HuH-7 (cell line): ENCODE measurements at places on chromosomes 12 and 14.

DNA sequence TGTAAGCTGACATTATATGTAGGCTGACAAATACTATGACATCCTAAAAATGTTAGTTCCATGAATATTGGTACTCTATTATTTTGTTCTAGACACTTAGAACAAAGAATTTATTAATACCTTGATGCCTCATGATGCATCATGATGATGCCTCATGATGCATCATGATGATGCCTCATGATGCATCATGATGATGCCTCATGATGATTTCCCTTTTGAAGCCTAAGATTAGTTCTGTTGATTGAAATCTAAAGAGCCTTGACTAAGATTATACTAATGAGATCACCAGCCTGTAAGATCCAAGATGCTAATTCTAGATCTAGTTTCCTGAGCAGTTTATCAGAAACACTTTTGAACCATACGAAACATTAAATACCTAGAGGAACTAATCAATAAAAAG, 4.6 kb upstream of the CEP128 start:
- DNase-seq = no peak

DNA sequence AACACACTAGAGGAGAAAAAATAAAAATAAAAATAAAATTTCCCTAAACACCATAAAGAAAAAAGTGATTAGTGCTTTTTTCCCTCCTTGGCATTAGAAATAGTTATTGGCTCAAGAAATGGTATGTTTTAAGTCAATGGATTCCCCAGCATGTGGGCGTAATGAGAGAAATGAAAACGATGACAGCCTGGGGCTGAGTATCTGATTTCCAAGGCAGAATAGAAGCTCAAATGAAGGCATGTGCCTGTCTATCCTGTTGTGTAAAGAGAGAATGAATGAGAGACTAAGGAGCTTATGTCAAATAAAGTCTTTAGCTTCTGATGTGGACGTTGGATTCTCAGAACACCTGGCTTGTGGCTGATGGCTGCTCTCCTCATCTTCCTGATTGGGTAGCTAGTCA, 1408.4 kb upstream of the TMEM132C start:
- DNase-seq = no peak

- no peak for DNase-seq
Observed at GRCh38 chr12:104568935-104569334, 112.2 kb downstream of the CHST11 start.

DNA sequence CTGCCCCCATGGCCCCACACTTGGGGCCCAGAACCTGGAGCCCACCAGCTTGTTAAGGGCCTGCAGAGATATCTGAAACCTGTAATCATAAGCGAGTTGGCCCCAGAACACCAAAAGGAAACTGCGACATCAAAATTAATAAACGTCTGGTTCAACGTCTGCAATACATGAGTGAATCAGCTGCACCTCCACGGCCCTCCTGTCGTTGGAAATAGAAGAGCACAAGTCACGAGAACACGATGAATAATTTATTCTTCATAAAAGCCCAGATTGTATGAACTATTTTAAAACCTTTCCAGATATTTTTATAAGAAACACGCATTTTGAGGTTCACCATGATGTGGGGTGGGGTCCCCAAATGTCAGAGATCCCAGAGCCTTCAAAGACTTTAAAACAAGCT, 9.7 kb upstream of the CMKLR1 start:
- DNase-seq = no peak

DNA sequence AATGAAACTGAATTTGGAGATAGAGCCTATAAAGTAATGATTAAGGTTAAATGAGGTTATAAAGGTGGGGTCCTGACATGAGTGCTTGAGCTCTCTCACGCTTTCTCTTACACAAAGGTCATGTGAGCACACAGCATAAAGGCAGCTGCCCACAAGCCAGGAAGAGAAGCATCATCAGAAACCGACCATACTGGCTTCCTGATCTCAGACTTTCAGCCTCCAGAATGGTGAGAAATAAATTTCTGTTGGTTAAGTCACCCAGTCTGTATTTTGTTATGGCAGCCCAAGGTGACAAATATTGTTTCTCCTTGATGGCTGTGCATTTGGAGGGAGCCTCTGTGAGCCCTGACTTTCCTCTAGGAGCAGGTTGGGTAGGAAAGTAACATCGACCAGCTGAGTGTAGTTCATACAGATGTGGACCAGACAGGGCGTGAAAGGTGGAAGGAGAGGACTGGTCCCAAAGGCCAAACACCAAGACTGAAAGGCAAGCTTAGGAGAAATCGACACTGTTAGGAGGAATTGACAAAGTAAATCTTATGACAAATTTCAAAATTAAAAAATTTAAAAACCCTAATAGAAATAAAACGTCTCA, 97.6 kb upstream of the SLC38A2 start:
- DNase-seq = no peak

DNA sequence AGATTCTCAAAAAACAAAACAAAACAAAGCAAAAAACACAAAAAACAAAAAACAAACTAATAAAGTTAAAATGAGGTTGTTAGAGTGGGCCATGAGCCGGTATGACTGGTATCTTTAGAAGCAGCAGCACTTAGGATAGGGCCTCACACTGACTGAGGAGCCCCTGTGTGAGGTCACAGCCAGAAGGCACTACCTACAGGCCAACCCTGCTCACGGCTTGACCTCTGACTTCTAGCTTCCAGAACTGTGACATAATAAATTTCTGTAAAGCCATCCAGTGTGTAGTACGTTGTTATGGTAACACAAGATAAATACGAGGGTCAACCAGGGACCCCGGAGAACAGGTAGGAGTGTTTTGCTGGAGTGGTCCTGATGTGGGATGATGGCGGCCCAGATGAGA, 629.6 kb downstream of the VRK1 start:
- DNase-seq = no peak

DNA sequence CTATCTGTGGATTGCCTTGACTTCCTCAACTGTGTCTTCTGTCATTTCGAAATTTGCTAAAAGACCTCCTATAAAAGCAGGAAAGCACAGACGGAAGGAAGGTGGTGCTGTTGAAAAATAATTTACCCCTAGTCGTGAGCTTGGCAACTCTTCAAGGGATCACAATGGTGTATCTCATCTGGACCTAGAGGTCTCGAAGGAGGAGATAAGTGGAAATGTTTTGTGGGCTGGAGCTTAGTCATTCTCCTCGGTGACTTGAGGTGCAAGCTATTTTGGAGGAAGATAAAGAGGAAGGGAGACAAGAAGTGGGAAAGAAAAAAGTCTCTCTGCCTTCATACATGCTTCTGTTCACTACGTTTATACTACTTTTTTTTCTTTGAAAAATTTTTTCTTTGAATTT, 89.9 kb downstream of the FLRT2 start:
- DNase-seq = no peak

- no peak for DNase-seq
Observed at GRCh38 chr12:47604221-47604873, 101.5 kb downstream of the RPAP3 start.

DNA sequence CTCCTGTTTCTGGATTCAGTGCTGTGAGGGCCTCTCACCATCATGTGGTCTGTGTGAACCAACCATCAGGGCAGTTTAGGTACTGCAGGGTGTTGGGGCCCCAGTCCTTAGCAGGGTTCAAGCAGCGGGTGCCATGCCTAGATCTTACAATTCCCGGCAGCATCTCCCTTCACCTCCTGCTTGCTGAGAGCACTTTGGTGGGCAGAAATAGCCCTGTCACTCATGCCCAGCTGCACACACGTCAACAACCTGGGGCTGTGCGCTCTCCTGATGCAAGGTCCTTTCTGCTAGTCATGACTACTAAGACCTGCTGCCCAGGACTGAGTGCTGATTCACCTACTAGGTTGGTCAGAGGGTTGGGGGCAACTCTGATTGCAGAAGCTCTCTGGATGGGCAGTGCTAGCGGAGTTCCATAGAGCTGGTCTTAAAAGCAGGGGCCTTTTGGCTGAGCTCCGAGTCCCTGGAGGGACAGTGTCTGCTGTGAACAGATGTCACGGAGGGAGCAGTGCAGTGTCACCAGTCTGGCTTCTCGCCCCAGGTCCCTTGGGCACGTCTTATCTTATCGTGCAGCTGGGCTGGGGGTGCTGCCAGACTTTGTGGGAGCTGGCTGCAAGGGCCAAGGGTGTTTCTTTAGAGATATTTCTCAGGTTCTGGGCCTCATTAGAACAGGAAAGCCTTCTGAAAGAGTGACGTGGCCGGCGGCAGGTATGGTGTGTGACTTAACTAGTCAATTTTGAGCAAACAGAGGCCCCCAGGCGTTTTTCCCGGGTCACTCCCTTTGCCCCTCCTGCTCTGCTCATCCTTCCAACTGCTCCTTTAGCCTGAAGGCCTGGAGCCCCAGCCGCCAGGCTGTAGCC, 71.8 kb downstream of the NINJ2 start:
- no peak for DNase-seq

- no peak for DNase-seq
Observed at GRCh38 chr14:104548802-104549535, 30.6 kb upstream of the C14orf180 start.

DNA sequence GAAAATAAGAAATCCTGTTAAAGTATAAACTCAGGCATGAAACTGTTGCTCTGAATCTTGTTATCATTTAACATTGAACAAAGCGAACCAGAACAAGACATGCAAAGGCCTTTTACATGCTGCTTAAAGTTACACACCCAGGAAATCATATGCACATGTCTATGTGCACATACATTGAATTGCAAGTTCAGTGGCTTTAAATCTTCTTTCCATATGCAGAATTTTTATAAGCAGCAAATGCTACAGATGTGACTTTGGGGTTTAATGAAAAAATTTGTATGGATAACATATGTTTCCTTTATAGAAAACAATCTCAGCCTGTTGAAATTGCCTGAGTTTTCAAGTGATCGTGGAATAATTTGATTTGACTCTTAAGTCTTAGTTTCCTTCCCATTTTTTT, 193.9 kb downstream of the AEBP2 start:
- DNase-seq = no peak

DNA sequence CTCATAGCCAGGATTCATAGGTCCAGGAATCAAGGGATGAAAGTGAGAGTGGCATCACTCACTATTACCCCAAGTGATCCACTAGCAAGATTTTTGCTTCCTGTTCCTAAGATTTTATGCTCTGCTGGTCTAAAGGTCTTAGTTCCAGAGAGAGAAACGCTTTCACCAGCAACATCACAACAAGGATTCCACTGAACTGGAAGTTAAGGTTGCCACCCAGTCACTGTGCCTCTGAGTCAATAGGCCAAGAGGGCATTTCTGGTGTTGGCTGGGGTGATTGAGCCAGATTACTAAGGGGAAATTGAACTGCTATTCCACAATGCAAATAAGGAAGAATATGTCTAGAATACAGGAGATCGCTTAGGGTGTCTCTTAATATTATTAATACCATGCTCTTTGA, 142.5 kb upstream of the ARID2 start:
- DNase-seq = no peak

- DNase-seq = peak; percentile 53
Observed at GRCh38 chr14:102138961-102139285, 774 bp upstream of the WDR20 start.

GRCh38 chr12:43795716-43796280, 10.3 kb downstream of the TWF1 start:
- DNase-seq = peak; percentile 27

- DNase-seq = no peak
Observed at GRCh38 chr14:64394423-64394822, 6.3 kb downstream of the MTHFD1 start.

DNA sequence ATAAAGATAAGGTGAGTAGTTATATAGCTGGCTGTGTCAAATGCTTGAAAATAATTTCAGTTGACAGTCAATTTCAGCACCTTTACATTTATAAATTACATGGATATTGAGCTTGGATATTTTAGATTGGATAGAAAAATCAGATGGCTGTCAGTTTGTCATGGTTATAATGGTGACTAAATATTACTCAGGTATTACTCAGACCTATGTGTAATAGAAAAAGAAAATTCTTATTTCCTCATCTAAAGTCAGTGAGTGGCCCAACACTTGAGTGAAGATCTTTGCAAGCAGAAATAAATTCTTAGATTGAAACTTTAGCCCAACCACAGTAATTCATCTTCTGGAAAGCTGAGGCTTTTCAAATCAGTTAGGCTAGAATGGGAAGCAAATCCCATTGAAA, 354.4 kb downstream of the NAV3 start:
- DNase-seq = no peak

- no peak for DNase-seq
Observed at GRCh38 chr12:76237086-76237701, 111.0 kb downstream of the BBS10 start.

DNA sequence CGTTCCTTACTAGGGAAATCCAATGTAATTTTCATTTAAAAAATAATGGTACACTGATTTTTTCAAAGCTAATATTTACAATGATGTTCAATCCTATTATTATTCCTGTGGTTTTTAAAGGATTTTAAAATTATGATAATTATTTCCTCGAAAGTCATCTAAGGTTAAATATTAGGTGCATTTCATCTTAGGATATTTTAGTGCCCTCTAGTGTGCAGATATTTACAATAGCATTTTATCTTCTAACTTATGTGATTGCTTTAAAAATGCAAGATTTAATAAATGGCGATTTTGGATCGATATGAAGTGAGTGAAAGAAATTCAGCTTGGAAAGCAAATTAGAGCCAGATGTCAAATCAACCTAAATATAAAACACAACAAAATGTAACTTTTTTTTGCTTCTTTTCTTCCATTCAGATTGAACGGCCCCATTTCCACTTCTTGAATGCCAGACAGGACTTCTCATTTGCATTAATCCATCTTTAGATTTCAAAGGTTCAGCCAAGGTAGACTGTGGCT, 293.5 kb downstream of the SLC6A15 start:
- no peak for DNase-seq

DNA sequence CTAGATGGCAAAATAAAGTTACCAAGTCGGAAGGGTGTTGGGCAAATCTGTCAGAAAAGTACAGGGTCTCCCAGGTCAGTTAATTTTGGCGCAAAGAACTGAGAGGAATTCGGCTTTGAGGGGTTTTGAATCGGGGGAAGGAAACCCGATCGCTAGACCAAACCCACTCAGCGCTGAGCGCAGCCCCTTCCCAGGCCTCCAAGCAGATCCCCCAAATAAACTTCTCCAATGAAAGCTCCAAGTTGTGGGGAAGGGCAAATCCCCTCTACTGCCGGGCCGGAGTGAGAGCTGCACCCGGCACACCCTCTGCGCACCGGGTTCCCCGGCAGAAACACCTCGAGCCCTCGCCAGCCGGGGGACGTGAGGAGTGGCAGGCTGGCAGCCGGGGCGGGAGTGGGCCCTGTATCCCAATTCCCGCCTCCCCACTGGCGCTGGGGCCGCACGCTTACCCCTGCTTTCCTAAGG, 441 bp downstream of the E2F7 start:
- DNase-seq = peak; percentile 33

DNA sequence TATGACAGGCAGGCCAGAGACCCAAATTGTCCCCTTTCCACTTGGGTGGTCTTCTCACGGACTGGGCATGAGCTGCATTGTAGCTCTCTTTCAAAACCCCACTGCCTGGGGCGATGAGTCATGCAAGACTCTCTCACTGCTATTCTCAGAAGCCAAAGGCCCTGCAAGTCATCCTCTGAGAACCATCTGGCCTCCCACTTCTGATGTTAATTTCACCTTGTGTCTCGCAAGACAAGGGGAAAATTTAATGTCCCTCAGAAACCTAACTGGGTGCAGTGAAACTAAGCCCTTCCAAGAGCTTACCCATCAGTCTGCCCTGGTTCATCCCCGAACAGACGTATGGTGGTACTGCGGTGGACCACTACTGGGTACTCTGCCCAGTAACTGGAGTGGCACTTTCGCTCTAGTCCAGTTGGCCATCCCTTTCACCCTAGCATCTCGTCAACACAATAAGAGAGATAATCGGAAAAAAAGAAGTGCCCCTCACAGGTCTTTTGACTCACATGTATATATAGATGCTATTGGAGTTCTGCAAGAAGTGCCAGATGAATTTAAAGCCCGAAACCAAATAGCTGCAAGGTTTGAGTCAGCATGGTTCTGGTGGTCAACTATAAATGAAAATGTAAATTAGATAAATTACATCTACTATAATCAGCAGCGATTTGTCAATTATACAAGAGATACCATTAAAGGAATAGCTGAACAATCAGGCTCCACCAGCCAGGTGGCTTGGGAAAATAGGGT, 31.3 kb upstream of the LALBA start:
- DNase-seq = no peak
